ENCODE measurements at places on chromosomes 5 and 9.

DNA sequence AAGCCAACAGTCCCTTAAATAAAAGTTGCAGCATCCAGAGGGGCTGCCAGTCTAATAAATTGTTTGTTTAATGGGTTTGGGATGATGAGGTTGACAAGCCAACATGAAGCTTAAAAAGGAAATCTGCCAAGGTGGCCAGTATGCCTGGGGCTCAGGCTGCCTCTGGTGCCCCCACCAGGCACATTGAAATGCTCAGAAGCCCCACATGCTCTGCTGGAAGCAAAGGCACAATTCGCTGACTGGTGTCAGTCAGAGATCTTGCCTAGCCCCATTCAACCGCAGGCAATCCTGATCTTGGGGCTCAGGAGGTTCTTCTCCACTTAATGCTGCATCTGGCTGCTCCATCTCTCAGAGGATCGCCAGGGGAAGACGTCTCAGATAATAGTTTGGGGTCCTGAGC lies 44.2 kb upstream of the TCERG1 start:
- no peak for DNase-seq

GRCh38 chr9:91182429-91183225 lies 179.1 kb downstream of the AUH start:
- no peak for DNase-seq

DNA sequence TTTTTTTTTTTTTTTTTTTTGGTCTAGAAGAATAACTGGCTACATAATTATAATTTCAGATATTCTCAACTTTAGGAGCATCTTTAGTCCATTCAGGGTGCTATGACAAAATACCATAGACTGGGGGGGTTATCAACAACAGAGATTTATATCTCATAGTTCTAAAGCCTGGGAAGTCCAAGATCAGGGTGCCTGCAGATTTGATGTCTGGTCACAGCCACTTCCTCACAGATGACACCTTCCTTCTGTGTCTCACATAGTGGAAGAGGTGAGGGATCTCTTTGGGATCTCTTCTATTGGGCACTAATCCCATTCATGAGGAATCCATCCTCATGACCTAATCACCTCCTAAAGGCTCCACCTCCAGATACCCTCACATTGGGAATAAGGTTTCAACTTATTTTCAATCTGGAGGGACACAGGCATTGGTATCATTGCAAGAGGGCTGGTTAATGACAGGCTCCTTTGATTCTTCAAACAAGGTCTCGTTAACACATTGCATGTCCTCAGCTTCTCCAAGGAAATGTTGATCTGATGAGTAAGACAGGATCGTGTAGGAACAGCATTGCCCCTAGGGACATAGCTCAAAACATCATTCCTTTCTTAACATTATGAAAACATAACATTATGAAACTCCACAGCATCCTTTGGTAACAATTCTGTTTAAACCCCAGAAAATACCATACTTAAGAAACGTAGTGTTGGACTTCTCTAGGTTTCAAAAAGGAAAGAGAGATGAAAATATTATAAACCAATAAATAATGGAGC lies 372.4 kb downstream of the SEMA5A start:
- DNase-seq, result no peak

- DNase-seq, result no peak
Observed at GRCh38 chr9:127086771-127087170, 35.7 kb downstream of the ANGPTL2 start.

DNA sequence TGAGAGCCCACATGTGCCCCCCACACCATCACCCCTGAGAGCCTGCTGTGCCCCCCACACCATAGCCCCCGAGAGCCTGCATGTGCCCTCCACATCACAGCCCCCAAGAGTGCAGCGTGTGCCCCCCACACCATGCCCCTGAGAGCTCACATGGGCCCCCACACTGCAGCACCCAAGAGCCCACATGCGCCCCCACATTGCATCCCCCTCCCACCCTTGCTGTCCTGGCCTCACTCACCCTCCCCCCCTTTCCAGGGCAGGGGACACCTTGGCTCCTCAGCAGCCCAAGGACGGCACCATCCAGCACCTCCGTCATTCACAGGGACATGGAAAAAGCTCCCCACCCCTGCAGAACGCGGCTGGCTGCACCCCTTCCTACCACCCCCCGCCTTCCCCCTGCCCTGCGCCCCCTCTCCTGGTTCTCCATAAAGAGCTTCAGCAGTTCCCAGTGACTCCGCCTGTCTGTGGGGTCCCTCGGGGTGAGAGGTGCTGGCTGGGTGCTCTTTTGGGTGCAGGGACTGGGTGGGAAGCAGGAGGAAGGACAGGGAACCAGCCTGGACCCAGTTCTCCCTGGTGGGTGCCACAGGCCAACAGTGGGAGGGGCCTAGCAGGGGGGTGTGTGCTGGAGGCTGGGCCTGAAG lies 5.0 kb downstream of the LCN1 start:
- DNase-seq, result no peak

- no peak for DNase-seq
Observed at GRCh38 chr9:37025071-37025822, 8.8 kb downstream of the PAX5 start.

DNA sequence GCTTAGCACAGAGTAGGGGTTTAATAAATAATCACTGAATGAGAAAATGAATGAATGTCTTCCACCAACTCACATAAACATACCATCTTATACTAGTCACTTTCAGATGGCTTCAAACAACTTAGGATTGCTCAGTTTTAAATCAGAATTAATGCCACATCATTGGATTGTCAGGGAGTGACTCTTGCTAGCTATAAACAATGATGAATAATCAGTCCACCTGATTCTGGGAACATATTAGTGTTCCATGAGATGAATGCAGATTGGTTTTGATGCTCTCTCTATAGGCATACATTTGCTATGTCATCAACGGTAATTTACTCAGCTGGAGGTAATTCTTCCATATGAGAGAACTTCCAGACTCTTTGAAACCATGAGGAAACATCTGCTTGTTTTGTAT lies 97.4 kb downstream of the CDH9 start:
- no peak for DNase-seq

DNA sequence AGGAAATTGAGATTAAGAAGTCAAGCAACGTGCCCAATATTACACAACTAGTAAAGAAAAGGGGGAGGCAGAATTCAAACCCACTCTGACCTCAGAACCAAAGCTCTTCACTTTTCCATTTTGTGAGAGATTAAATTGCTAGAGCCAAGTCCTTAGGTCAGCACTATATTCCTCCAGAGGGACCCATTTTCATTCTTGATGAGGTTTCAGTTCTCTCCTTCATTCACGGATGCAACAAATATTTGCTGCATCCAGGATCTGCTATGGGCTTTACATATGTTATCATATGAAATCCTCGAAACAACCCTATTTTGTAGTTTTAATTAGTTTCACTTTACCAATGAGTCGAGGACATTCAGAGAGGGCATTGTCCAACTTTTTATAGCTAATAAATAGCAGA lies 239.2 kb downstream of the EFNA5 start:
- DNase-seq, result no peak

DNA sequence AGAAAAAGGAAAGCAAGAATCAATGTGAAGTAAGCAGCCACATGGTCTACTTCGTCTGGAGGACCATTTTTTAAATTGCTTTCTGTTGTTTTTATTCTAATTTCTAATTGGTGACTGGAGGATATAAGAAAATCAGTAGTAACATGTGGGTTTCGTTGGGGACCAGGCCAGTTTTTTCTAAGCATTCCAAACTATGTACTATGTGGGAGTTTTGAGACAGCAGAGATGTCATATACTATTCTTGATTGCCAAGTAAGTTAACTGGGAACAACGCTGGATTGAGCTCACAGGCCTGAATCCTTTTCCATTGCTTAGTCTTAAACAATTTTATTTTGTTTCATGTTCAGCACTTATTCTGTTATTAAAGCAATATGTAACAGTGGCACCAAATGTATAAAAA lies 225.7 kb downstream of the TMEM167A start:
- DNase-seq, result no peak

- DNase-seq, result no peak
Observed at GRCh38 chr9:26264709-26265601, 586.7 kb upstream of the TUSC1 start.

- DNase-seq, result no peak
Observed at GRCh38 chr9:102569436-102569835, 425.7 kb upstream of the CYLC2 start.

- DNase-seq, result no peak
Observed at GRCh38 chr5:61678966-61679365, 346.9 kb downstream of the ZSWIM6 start.

GRCh38 chr9:134320868-134321471 lies 5.3 kb upstream of the RXRA start:
- no peak for DNase-seq

DNA sequence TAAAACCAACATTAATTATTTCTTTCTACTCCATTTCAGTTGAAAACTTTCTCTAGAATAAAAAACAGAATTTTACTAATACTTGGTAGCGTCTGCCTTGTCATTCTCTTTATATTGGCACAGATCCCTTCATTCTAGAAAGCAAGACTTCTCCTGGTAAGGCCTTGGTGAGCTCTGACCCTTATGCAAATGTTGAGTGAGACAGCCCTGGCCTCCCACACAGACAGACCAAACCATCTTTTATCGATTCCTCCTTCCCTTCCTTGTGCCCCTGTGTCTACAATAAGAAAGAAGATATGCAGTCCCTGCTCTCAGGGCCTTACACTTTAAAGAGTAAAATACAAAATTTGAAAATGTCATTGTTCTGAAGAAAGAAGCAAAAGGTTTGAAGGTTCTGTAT lies 262.2 kb downstream of the EFNA5 start:
- no peak for DNase-seq

GRCh38 chr9:106758911-106759310 lies 104.1 kb upstream of the ZNF462 start:
- no peak for DNase-seq

GRCh38 chr5:40904205-40904993 lies 4.9 kb upstream of the C7 start:
- DNase-seq, result no peak

Data from stimulated activated CD8-positive, alpha-beta memory T cell treated with anti-CD3 and anti-CD28 coated beads, Interleukin-7, amount 100 ng/mL, for 1 hour (primary cell).